Thyroid gland (tissue), 4 donors: ENCODE measurements at places on chromosomes 11 and 22.

DNA sequence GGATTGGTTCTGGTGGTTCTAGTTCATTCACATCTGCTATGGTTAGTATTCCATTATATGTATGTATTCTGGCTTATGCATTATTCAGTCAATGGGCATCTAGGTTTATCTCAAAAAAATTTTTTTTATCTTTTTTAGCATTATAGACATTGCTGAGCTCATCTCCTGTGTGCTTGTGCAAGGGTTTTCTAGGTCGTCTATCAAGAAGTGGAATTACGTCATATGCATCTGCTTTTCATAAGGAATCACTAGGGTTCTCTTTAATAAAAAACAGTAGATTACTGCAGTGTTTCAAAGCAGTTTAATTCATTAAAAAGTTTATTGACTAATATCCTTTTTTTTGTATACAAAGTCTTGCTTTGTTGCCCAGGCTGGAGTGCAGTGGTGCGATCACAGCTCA, 21.3 kb downstream of the TBC1D22A start:
- H3K27ac ChIP-seq = no peak overlapping the region
- no peaks in the 10 kb centered on the region for H3K27me3 ChIP-seq
- H3K4me1 ChIP-seq = peaks cover 3% of the 10 kb centered on the region
- H3K36me3 ChIP-seq = no peaks in the 10 kb centered on the region
- H3K4me3 ChIP-seq = no peak overlapping the region

DNA sequence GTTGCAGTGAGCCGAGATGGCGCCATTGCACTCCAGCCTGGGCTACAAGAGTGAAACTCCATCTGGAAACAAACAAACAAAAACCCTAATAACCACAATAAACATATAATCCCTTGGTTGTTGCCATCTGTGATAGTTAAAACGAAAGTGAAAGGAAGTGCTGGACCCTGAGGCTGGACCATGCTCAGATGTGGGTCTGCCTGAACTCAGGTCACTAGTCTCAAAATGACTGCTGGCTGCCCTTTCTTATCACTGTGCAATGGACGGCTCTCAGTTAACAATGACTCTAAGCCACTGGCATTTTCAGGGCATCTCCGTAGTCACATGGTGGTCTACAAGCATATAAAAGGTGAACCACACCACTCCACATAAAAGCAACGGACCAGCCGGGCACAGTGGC, 48.2 kb upstream of the FTH1 start:
- H3K4me1 ChIP-seq = peaks cover 16% of the 10 kb centered on the region
- no peaks in the 10 kb centered on the region for H3K36me3 ChIP-seq
- H3K27me3 ChIP-seq = no peaks in the 10 kb centered on the region
- H3K4me3 ChIP-seq = no peak overlapping the region

- DNase-seq = no peak
- no peaks in the 10 kb centered on the region for H3K36me3 ChIP-seq
- H3K27me3 ChIP-seq = no peaks in the 10 kb centered on the region
- no peak overlapping the region for H3K27ac ChIP-seq
- H3K4me1 ChIP-seq = no peaks in the 10 kb centered on the region
Measured at GRCh38 chr11:127587511-127587910, 586.9 kb upstream of the KIRREL3 start.

DNA sequence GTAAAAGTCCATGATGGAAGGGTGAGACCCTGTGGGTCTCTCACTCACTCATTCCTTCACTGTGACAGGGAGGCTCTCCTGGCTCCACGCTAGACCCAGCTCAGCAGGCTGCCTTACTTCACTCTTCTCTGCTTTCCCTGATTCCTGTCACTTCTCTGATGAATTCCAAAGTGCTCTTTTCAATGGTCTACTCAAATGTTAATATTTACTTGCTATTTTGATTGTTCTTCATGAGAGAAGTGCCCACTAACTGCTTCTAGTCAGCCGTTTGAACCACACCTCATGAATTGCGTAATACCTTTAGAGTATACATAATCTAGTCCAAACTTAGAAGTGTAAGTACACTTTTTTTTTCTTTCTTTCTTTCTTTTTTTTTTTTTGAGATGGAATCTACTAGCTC, 1350.2 kb upstream of the RAG2 start:
- no peak for DNase-seq
- no peaks in the 10 kb centered on the region for H3K36me3 ChIP-seq
- no peaks in the 10 kb centered on the region for H3K4me1 ChIP-seq
- no peak overlapping the region for H3K27ac ChIP-seq
- H3K4me3 ChIP-seq = no peak overlapping the region

DNA sequence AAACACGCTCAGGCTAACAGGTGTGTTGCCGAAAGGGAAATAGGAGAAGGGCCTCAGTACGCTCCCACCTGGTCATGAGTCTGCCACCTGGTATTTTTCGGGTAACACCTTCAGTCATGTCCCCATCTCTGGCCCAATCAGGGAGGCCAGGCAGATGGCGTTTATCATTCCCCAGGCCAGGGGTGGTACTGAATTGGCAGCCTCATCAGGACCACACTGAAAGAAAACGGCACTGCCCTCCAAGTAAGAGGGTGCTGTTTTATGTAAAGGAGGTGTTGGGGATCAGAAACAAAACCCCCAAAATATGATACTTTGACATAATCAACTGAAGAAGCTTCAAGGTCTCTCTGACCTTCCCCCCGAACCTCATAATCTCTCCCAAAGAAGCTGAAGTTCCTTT, 58.9 kb downstream of the RCN1 start:
- no peak for DNase-seq
- H3K36me3 ChIP-seq = no peaks in the 10 kb centered on the region
- H3K27me3 ChIP-seq = no peaks in the 10 kb centered on the region
- H3K4me3 ChIP-seq = no peak overlapping the region
- H3K27ac ChIP-seq = no peak overlapping the region
- H3K4me1 ChIP-seq = no peaks in the 10 kb centered on the region
